Right lung (tissue), 10 donors: ENCODE measurements at places on chromosomes 16 and 17. TPM values are rescaled to one million over a fixed set of nuclear protein-coding genes. Genes with fewer than 3 reads are reported as not detected.

The KRTAP3-1 gene
- polyA plus RNA-seq: not detected

The KCNH4 gene
- polyA plus RNA-seq: not detected

The TMIGD1 gene
- polyA plus RNA-seq: not detected

The PNMT gene
- polyA plus RNA-seq: 2.6 TPM
